NCI-H1694 (cell line): ENCODE measurements at places on chromosomes 16 and 17.

DNA sequence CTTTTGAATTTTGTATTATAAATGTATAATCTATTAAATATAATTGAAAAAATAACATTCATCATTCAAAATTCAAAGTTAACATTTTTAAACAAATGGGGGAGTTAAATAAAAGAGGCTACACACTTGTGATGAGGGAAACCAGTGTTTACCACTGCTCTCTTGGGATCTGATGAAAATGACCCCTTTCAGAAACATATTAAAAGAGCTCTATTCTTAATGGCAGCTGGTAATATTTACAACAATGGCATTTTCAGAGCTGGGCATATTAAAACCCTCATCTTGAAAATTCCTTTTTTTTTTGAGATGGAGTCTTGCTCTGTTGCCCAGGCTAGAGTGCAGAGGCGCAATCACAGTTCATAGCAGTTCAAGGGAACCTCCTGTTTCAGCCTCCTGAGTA, 19.3 kb upstream of the FLCN start:
- no peak for DNase-seq

- DNase-seq = no peak
These were observed 96.5 kb downstream of the SDK2 start for GRCh38 chr17:73547790-73548189.

DNA sequence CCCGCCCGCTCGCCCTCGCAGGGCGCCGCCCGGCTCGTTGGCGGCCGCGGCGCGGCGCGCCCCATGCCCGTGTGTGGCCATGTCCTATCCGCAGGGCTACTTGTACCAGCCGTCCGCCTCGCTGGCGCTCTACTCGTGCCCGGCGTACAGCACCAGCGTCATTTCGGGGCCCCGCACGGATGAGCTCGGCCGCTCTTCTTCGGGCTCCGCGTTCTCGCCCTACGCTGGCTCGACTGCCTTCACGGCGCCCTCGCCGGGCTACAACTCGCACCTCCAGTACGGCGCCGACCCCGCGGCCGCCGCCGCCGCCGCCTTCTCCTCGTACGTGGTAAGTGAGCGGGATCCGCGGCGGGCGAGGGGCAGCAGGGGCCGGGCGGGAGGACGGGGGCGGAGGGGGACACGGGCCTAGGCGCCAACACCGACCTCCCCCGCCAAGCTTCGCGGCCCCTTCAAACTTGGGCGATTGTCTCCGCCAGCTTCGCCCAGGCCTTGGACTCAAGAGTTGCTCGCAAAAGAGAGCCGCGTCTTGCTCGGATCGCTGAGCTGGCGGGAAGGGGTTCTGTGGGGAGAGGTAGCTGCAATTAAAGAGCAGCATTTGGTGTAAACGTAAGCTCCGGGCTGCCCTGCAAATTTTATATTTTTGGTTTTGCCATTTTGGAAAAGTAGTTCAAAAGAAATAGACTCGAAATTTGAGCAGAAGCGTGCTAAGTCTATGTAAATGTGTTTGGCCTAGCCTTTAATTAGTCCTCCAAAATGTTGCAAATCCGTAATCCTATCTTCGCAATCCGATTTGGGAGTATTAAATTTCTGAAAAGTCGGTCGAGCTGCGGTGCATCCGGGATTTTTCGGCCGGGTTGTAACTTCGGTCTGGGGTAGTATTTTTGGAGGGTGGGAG, 702 bp downstream of the IRX5 start:
- no peak for DNase-seq

GRCh38 chr17:40178021-40178601, 841 bp downstream of the RAPGEFL1 start:
- DNase-seq = no peak
